ENCODE measurements at places on chromosomes 3 and 15. TPM values are rescaled to one million over a fixed set of nuclear protein-coding genes. Genes with fewer than 3 reads are reported as not detected.

Gene MYO1E
- total RNA-seq: 21.9 TPM

Gene GOLGA8K
- total RNA-seq: 0.16 TPM

Gene CCR9
- total RNA-seq: not detected

Gene RPL29
- 896 TPM for total RNA-seq

Gene MEX3B
- 6.0 TPM for total RNA-seq

Gene ECT2
- 11.2 TPM for total RNA-seq

Gene SLC28A2
- total RNA-seq: not detected

Gene CLPX
- total RNA-seq: 41.5 TPM

Gene KLHL6
- under 0.01 TPM for total RNA-seq

Gene FANCI
- total RNA-seq: 4.2 TPM

Gene GNAT1
- total RNA-seq: not detected

Gene LSAMP
- total RNA-seq: 10.7 TPM

Gene AP3S2
- total RNA-seq: 23.6 TPM

Gene EPHB1
- 0.63 TPM for total RNA-seq

Gene NLGN1
- 2.9 TPM for total RNA-seq

Gene ITGA11
- total RNA-seq: 22.3 TPM

Gene SLC6A1
- total RNA-seq: not detected

Measured in bronchial smooth muscle cell (primary cell).